ENCODE measurements at places on chromosomes 2 and 18.

- no peak for DNase-seq
Measured at GRCh38 chr2:72689579-72690195, 136.1 kb downstream of the EXOC6B start.

- DNase-seq, result no peak
Measured at GRCh38 chr18:49692906-49693716, 120.2 kb downstream of the ACAA2 start.

DNA sequence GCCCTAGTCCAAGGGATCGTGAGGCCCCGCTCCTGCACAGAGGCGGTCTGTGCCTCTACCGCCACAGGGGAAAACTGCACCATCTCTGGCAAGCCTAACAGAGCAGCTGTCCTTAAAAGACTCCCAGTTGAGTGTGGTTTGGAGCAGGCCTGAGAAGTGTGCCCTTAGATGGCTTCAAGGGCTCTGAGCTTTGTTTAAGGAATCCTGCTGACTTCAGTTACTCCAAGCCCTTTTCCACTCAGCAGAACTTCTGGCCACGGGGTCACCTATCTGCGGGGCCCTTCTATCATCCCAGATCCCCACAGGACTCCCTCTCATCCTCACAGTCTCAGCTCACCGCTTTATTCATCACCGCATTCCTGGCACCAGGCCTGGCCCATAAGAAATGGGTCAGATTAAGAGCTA is 131.5 kb downstream of the CCDC74A start:
- no peak for DNase-seq

- peak; percentile 59 for DNase-seq
Measured at GRCh38 chr2:127355407-127356008, 32.3 kb downstream of the MAP3K2 start.

GRCh38 chr2:200155652-200156051 is 150.8 kb upstream of the SPATS2L start:
- DNase-seq, result no peak

DNA sequence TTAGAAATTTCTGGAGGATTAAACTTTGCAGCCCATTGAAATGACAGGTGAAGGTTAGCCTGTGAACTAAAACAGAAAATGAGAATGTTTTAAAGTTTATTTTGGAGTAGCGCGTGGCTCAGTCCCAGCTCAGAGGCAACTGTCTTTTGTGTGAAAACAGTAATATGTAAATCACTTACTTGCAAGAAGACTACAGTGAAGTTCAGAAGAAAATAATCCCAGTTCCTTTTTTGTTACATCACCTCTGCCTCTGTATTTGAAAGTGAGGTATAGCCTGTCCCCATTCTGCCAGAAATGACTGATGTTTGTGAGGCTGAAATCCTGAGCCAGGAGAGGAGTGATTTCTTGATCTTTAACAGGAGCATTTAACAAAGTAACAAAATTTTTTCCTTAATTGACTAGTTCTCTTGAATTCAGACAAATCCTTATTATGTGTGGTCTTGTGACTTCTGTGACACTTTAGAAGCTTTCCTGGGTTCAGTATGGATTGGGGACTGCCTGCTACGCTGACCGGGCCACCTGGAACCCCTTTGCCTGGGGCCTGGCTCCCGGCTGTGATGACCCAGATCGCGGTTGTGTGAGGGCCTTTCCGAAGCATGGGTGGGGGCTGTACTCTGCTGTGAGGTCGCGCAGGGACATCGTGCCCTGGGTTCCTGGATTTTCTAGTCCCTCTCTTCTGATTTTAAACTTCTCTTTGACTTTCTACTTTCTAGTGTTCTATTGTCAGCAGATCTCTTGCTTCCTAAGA is 24.3 kb downstream of the TRAPPC12 start:
- no peak for DNase-seq

DNA sequence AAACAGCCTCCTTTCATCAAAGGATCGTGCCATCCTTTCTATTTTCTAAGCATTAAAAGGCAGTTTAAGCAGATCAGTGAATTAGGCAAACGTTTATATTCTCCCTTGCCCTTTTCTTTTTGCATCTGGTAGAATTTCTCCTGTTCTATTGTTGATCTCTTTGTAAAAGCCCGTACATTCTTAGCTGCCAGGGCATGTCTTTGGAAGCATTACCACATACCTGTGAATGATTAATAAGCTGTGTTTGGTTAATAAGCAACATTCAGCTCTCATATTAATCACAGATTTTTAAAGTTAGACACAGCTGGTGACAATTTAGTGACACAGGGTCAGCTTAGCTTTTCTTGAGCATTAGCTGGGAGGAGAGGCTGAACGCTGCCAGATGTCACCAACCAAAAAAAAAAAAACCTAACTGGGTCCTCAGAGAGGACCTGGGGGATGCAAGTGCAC is 33.8 kb upstream of the CYP1B1 start:
- DNase-seq, result no peak

- peak; percentile 70 for DNase-seq
Measured at GRCh38 chr2:61670591-61671501, 132.7 kb upstream of the XPO1 start.

- no peak for DNase-seq
Measured at GRCh38 chr2:178331474-178332432, 119.2 kb downstream of the PRKRA start.

Measured in ELR (cell line).